Spinal cord (tissue), 10 donors: ENCODE measurements at places on chromosomes 5 and 9. TPM values are rescaled to one million over a fixed set of nuclear protein-coding genes. Genes with fewer than 3 reads are reported as not detected.

- no peaks in the 10 kb centered on the region for H3K27me3 ChIP-seq
- peaks cover 13% of the 10 kb centered on the region for H3K36me3 ChIP-seq
- no peak for DNase-seq
- H3K4me3 ChIP-seq, result no peak overlapping the region
Observed at GRCh38 chr9:83669067-83669466, 38.7 kb downstream of the UBQLN1 start.

DNA sequence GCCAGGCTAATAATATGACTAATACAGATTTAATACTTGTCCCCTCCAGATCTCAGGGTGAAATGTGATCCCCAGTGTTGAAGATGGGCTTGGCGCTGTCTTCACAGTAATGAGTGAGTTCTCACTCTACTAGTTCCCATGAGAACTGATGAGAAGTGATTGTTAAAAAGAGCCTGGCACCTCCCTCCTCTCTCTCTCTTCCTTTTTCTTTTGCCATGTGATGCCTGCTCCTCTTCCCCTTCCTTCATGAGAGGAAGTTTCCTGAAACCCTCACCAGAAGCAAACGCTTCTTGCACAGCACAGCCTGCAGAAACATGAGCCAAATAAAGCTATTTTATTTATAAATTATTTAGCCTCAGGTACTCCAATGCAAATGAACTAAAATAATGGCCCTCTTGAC lies 55.2 kb downstream of the GLDC start:
- H3K4me1 ChIP-seq, result no peaks in the 10 kb centered on the region
- no peak overlapping the region for H3K4me3 ChIP-seq
- no peaks in the 10 kb centered on the region for H3K27me3 ChIP-seq
- DNase-seq, result no peak
- H3K36me3 ChIP-seq, result peaks cover 9% of the 10 kb centered on the region

The PCDHGB1 gene
- polyA plus RNA-seq, result 9.8 TPM

DNA sequence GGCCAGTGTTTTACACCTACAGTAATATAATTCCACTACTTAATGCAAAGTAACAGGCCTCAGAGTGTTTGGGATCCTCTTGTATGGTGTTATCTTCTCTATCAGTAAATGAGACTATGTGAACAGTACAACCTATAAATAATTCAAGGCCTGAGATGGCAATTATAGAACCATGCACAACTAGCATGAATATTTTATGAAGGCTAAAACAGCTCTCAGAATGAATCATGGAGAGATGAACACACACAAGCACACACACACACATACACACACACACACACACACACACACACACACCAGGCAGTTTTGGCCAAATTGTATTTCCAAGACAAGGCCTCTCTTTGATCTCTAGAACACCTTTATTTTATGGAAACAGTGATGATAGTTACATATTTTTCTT lies 224.9 kb downstream of the EBF1 start:
- no peak overlapping the region for H3K4me3 ChIP-seq
- H3K36me3 ChIP-seq, result no peaks in the 10 kb centered on the region
- no peaks in the 10 kb centered on the region for H3K27me3 ChIP-seq
- DNase-seq, result no peak
- H3K27ac ChIP-seq, result no peak overlapping the region

The LRRC70 gene
- polyA plus RNA-seq, result 2.4 TPM

DNA sequence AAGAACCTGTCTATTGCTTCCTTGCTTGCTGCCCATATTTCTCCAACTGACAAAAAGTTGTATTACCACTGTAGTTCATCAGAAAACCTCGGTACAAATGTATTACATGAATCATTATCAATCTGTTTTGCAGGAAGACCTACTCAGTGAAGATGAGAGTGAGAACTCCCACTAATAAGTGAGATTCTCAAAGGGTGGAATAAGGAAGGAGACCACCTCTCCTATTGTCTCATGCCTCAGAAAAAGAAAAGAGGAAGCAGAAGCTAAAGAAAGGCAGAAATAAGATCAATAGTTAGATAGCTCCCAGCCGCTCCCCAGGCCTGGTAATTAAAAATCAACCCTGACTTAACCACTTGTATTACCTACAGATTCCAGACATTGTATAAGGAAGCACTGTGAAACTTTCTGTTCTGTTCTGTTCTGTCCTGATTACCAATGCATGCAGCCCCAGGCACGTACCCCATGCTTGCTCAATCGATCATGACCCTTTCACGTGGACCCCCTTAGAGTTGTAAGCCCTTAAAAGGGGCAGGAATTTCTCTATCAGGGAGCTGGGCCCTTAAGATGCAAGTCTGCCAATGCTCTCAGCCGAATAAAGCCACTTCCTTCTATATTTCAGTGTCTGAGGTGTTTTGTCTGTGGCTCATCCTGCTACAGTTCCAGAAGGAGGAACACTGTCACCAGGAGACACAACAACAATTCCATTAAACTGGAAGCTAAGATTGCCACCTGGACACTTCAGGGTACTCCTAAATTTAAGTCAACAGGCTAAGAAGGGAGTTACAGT lies 152.5 kb upstream of the COX7C start:
- H3K4me3 ChIP-seq, result no peak overlapping the region
- H3K4me1 ChIP-seq, result no peaks in the 10 kb centered on the region
- DNase-seq, result no peak

DNA sequence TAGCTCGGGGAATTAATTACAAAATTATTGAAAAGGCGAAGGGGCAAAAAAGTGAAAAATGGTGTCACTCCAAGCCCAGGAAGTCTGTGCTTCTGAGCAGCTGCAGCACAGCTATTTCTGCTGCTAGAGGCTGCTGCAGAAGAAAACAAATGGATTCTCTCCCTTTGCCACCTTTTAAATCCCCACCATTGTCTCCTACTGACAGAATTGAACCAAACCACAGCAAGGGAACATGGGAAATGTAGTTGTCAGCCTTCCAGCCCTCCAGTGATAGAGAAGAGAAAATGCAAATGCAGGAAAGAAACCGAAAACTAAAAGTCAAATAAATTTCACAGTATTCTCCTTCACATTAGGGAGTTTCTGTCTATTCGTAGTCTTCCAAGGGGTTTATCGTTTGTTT lies 33.4 kb upstream of the CDC42SE2 start:
- H3K4me3 ChIP-seq, result no peak overlapping the region
- no peaks in the 10 kb centered on the region for H3K27me3 ChIP-seq
- no peak overlapping the region for H3K27ac ChIP-seq
- H3K36me3 ChIP-seq, result no peaks in the 10 kb centered on the region
- DNase-seq, result no peak

GRCh38 chr9:102237520-102237919 lies 499.1 kb upstream of the GRIN3A start:
- H3K4me3 ChIP-seq, result no peak overlapping the region
- no peak for DNase-seq
- H3K27ac ChIP-seq, result no peak overlapping the region
- no peaks in the 10 kb centered on the region for H3K4me1 ChIP-seq

GRCh38 chr9:97398999-97399758 lies 12.7 kb upstream of the TDRD7 start:
- H3K4me3 ChIP-seq, result no peak overlapping the region
- H3K27me3 ChIP-seq, result no peaks in the 10 kb centered on the region
- no peaks in the 10 kb centered on the region for H3K36me3 ChIP-seq
- no peaks in the 10 kb centered on the region for H3K4me1 ChIP-seq

GRCh38 chr5:101425339-101425859 lies 522.3 kb upstream of the ST8SIA4 start:
- H3K4me3 ChIP-seq, result no peak overlapping the region
- no peak for DNase-seq

DNA sequence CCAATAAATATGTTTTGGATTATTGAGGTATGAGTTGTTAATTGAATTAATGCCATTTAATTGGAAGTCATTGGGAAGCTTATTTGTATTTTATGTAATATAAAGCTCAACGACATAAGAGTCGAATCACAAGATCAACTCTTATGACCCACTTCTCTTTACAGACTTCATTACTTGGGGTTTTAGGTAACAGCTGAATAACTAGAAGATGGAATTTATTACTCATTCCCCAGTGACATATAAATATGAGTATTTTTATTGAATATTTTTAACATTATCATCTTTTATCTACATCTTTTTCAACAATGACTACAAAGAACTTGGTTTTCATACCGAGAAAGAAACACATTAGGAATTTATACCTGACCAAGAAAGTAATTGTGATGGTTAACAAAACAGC lies 21.1 kb downstream of the HMGCR start:
- no peak overlapping the region for H3K4me3 ChIP-seq
- DNase-seq, result no peak
- H3K4me1 ChIP-seq, result peaks cover 3% of the 10 kb centered on the region
- H3K27ac ChIP-seq, result no peak overlapping the region

DNA sequence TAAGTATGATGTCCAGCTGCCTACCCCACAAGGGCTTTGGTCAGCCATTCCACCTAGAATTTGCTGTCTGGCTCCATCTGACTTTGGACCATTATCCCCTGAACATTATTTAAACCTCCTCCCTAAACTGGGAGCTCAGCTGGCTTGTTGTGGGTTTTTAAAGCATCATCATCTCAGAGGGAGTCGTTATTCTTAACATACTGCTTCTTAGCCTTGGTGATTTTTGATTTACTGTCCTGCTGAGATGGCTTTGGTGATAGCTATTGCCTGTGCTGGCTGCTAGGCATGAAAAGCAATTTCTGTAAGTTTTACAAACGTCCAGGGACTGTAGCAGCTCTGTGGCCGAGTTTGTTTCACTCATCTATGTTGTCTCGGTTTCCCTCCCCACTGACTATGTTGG lies 256.1 kb downstream of the NR3C1 start:
- DNase-seq, result no peak
- H3K4me1 ChIP-seq, result no peaks in the 10 kb centered on the region
- H3K27me3 ChIP-seq, result no peaks in the 10 kb centered on the region
- no peak overlapping the region for H3K27ac ChIP-seq

- H3K36me3 ChIP-seq, result no peaks in the 10 kb centered on the region
- no peaks in the 10 kb centered on the region for H3K27me3 ChIP-seq
- DNase-seq, result no peak
- H3K4me3 ChIP-seq, result no peak overlapping the region
- H3K4me1 ChIP-seq, result peaks cover 5% of the 10 kb centered on the region
- no peak overlapping the region for H3K27ac ChIP-seq
Observed at GRCh38 chr5:157917899-157918809, 59.2 kb upstream of the CLINT1 start.

The MAMDC2 gene
- polyA plus RNA-seq, result 2.2 TPM

DNA sequence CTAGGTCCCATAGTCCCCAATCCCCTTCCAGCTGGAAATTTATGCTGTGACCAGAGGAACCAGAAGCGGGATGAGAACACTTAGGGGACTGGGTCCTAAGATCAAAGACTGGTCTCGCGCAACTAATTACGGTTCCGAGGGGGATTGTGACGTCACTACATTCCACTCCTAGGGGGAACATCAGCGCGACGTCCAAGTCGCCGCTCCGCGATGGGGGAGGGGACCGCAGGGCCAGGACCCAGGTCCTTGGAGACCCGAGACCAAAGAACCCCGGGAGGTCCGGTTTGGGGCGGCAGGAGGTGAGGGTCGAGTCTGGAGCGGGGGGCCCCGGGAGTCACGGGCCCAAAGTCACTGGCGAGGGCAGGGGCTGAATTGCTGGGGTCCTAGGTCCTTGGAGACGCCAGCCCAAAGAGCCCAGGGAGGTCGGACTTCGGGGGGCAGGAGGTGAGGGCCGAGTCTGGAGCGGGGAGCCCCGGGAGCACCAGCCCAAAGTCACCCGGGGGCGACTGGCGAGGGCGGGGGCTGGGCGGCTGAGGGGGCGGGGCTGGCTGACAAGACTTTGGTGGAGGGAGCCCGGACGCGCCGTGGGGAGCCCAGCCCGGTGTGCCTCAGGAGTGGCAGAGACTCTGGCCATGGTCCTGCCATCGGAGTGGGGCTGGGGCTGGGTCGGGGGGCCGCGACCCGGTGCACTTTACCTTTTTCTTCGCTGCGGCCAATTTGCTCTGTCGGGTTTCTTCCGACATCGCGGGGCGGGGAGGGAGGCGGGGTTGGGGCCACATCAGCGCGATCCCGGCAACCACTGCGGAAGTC lies at the start of gene GOLGA2:
GOLGA2 (minus strand) TSS at position 810 of the 810 bp plus-strand sequence; CDS start at position 779, 31 bp downstream.
- peaks cover 28% of the 10 kb centered on the region for H3K36me3 ChIP-seq
- H3K4me1 ChIP-seq, result peaks cover 19% of the 10 kb centered on the region
- peak; percentile 60 for DNase-seq
- peak within 1 kb of the TSS; percentile 98 for H3K4me3 ChIP-seq
- H3K27me3 ChIP-seq, result no peaks in the 10 kb centered on the region

DNA sequence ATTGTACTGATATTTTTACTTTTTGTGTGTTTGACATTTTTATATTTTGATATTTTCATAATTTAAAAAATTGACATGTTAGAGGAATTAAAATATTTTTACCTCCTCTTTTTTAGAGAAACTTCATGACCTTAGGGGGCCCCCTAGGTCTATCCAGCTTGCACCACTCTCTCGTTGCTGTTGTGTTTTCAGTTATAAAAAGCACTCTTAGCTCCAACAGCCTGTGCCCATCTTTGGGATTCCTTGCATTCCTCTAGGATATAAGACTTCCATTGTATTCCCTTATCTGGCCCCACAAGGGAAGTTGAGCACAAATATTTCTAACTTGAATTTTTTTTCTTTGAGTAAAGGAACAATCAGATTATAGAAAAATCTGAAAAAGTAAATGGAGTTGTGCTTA lies 245.3 kb downstream of the SH3GL2 start:
- no peaks in the 10 kb centered on the region for H3K27me3 ChIP-seq
- H3K27ac ChIP-seq, result no peak overlapping the region
- DNase-seq, result no peak

The NTNG2 gene
- 12.5 TPM for polyA plus RNA-seq
